Right atrium auricular region (tissue), 2 donors: ENCODE measurements at places on chromosomes 7 and 10. TPM values are rescaled to one million over a fixed set of nuclear protein-coding genes. Genes with fewer than 3 reads are reported as not detected.

Gene R3HCC1L
- 5.2 TPM for total RNA-seq

Gene DMTF1
- total RNA-seq = 25.7 TPM

- no peak for DNase-seq
- no peaks in the 10 kb centered on the region for H3K4me1 ChIP-seq
- no peak overlapping the region for H3K4me3 ChIP-seq
- no peaks in the 10 kb centered on the region for H3K27me3 ChIP-seq
- no peak overlapping the region for H3K27ac ChIP-seq
- H3K36me3 ChIP-seq = no peaks in the 10 kb centered on the region
Measured at GRCh38 chr7:33952824-33953223, 47.5 kb downstream of the BMPER start.

DNA sequence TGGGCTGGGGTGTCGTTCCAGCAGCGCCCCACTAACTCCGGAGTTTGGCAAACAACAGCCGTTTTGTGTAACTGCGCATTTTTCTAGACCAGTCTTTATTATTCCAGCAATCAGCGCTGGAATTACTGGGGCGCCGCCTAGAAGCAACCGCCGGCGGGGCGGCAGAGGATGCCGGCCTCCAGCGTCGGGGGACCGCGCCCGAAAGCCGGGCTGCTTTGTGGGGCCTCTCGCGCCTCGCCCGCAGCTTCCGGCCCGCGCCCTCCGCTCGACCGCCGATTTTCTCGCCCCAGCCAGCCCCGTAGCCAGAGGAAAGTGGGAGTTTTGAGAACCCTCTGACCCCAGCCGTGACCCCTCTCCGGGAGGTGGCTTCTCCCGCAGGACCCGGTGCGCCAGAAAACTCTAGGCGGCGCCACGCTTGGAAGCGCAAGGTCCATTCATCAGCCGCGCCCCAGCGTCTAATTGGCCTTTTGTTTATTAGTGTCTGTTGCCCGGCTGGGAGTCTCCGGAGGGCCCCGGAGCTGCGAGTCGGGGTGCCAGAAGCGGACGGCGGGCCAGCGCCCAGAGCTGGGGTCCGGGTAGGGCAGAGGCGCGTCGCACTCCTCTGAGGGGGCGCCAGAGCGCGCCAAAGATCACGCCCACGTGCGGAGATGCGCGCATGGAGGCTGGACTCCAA is 10.7 kb downstream of the EMX2 start:
- no peaks in the 10 kb centered on the region for H3K36me3 ChIP-seq
- DNase-seq = no peak
- H3K4me3 ChIP-seq = no peak overlapping the region
